ENCODE measurements at places on chromosomes 7 and 10.

- no peak for DNase-seq
Measured at GRCh38 chr10:69360485-69361302, 56.0 kb downstream of the TACR2 start.

- DNase-seq: peak; percentile 3
Measured at GRCh38 chr7:149791-150636, 42.4 kb upstream of the FAM20C start.

- DNase-seq: peak; percentile 32
Measured at GRCh38 chr10:97771055-97771891, 526 bp downstream of the SFRP5 start.

DNA sequence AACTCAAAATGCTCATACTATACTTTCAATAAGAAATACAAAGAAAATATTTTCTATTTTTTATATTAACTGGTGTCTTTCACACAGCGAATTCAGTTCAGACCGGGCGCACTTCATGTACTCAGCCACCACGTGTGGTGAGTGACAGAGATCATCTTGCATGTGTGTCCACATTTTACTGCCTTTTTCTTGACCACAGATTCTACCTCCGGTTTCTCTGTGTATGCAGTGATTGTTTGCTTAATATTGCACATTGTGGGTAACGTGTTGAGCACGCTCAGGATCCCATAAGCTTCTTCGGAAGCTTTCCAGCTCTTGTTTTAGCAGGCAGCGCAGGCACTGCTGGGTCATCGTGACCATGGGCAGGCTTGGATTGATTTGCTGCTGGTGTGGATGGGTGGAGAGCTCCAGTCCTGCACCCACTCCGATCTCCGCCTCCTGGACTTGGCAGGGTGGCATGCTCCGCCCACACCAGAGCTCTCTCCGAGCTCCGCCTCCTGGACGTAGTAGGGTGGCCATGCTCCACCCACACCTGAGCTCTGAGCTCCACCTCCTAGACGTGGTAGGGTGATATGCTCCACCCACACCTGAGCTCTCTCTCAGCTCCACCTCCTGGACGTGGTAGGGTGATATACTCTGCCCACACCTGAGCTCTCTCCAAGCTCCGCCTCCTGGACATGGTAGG is 253.3 kb downstream of the DIP2C start:
- no peak for DNase-seq
